Cardiac fibroblast (primary cell): ENCODE measurements at places on chromosomes 1 and 21.

DNA sequence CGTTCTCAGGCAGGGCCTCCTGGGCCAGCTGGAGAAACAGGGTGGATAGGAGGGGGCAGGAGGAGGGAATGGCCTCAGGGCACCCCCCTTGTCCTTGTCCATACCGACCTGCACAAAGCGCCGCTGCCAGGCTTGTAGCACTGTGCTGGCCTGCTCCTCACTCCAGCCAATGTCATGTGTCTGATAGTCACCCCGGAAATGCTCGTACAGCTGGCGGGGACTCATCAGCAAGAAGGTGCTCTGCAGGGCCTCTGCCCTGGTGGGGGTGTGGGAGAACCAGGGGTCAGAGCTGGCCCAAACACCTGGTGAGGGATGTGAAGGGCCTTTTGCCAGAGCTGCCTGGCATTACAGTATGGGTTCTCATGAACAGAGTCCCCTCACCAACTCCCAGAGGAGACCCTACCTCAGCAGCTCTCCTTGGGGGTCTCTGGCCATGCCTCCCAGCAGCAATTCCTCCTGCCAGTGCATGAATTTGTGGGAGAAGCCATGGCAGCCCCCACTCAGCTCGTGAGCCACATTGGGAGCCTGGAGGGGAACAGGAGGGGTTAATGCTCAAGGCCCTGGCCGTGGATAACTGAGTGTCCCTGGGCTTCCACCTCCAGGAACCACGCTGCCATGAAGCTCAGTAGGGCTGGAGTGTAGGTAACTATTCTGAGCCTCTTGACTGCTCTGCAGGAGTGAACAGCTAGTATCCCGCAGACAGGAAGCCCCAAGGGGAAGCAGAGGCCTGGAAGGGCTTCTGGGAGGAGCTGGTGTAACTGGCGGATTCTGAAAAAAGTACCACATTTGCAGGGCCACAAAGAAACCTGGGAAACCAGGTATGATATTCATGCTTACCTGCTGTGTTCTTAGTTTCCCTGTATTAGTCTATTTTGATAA is 13.3 kb downstream of the PTCH2 start:
- DNase-seq = no peak

DNA sequence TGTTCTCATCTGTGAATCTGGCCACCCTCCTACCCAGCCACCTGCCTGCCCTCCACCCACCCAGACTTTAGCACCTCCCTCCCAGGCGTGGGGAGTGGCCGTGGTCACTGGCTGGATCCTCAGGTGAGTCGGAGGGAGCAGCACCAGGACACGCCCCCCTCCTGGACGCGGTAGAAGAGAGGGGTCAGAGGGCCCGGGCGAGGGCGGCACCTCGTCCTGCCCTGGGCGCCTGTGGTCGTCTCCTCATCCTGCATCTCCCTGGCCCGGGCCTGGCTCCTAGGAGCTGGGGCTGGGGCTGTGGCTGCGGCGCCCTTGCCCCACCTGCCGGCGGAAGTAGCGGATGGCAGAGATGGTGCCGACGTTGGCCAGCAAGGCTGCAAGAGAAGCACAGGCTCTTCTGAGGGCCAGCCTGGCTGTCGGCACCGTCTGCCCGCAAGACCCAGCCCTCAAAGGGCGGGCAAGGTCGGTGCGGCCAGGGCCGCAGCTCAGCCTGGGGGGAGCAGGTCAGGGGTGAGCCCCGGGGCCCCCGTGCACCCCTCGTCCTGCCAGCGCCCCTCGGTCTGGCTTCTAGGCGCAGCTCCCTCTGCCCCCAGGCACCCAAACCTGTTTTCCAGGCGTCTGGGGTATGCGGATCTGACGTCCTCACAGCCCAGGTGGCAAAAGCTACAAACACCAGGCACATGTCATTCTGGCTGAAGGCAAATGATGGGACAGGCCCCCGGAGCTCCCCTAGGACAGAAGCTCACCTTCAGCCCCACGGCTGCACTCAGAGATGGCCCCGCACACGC is 5.8 kb downstream of the PERM1 start:
- peak; percentile 58 for DNase-seq

DNA sequence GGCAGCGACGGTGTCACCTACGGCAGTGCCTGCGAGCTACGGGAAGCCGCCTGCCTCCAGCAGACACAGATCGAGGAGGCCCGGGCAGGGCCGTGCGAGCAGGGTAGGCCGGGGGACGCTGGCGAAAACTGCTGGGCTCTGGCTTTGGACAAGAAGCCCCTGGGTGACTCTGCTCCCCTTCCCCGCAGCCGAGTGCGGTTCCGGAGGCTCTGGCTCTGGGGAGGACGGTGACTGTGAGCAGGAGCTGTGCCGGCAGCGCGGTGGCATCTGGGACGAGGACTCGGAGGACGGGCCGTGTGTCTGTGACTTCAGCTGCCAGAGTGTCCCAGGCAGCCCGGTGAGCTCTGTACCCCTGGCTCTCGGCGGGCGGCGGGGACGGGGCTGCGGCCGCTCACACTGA is 24.0 kb downstream of the AGRN start:
- DNase-seq = no peak

DNA sequence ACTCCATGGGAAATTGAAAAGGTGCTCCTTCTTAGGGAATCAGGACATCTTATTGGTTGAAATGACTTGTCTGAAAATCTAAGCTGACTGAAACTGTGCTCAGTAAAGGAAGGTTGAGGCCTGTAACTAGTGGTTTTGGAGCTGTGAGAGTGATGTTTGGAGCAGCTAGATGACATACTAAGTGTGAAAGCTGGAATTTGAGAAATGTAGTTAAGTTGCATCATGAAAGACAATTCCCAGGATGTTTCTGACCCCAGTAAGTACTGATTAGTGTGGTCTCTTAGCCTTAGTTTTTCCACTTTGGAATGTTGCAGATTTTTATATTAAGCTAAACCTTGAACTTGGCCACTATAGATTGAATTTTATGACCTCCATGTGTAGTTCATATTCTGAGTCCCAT is 154.9 kb downstream of the PAPPA2 start:
- DNase-seq = no peak

GRCh38 chr1:51969038-51969705 is 21.3 kb downstream of the RAB3B start:
- DNase-seq = peak; percentile 65

- DNase-seq = peak; percentile 73
Measured at GRCh38 chr1:42756956-42757891, 9.6 kb downstream of the P3H1 start.

DNA sequence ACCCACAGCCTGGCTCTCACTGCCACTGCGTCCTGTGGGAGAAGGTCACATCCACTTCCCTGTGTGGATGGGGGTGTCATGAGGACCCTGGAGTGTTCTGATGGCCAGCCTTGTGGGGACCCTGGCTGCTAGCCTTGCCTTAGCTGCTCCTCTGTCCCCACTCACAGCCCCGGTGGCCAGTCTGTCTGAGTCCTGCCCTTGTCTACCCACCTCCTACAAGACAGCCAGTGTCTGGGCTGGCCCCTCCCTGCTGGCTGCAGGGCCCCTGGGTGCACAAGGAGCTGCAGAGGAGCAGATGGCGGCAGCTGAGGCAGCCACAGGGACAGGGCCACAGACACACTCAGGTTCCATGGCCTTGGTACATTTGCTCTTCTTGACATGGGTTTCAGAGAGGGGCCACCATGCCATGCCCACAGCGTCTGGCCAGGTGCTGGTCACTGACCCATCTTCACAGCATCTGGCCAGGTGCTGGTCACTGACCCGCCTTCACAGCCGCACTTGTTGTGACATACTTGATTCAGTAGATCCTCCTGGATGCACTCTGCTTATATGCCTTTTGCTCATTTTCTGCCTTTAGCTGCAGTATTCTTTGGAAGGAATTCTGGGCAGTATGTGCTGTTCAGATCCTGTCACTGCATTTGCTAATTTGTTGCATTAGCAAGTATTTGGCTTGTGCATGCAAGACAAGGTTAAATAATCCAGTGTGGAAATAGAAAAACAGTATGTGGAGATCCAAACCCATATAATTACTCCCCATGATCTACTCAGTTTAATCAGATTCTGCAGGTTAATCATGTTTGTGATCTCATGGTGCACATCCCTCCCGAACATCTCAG is 157.8 kb downstream of the PCBP3 start:
- DNase-seq = no peak

DNA sequence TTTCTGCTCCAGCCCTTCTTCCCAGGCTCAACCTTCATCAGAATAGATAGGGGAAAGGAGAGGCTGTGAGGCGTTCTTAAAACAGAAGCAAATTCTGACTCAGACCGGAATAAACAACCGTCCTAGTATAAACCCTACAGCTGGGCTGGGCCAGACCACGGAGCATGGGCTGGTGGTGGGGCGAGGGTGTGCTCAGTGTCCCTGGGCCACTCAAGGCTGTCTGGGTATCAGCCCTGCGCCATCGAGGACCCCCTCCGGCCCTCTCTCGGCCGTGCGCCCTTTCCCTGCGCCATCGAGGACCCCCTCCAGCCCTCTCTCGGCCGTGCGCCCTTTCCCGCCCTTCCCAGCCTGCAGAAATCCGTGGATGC is 36.0 kb downstream of the CAPN2 start:
- DNase-seq = peak; percentile 79

- peak; percentile 26 for DNase-seq
Measured at GRCh38 chr1:109923131-109923945, 12.7 kb downstream of the CSF1 start.

DNA sequence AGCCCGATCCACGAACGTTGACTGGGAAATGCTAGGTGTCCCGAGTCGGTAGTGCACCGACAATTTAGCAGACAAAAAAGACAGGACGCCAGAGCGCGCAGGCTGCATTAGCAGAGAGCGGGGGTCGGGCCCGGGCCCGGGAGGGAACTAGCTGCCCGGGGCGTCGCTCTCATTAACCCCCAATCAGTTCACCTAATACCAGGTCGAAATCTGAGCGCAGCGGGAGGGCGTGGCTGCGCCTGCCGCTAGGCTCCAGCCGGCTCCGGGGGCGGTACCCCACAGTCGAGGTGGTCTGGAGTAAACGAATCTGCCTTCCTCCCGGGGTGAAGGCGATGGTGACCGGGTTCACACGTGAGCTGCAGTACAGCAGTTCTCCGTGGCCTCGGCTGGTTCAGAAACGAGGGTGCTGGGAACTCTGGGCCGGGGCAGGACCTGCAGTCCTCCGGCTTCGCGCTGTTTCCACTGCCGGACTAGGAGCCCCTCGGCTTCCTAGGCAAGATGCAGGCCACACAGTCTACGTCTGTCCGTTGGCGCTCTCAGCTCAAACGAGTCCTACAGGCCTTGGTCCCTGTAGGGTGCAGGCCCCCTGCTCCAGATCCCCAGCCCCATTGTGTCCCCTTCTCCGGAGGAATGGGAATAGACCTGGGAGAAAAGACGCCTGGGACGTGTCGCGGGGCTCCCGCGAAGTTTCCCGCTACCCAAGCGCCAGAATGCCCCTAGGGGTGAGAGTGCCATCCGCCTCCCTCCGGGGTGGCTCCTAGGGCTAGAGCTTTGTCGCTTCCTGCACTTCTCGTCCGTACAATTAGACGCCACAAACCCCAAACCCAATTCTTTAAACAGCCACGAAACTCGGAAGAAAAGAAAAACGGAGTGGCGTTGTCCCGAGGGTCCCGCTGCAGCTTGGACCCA is 2.0 kb downstream of the GFI1 start:
- peak; percentile 18 for DNase-seq

DNA sequence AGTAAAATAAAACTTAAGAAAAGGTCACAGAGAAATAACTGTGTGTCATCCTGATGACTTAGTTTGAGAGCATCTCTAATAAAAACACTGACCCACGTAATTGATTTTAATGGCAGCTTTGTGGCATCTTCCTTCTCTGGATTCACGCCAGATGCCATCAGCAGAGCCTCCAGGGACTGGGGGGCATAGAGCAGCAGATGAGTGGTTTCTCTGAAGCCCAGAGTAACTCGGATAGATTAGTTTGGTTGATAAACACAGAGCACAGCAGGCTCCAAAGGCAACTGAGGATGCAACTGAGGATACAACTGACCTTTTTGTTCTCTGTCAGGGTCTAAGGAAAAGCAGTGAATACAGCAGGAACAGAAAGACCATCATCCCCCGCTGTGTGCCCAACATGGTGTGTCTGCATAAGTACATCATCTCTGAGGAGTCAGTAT is 180.8 kb downstream of the RPS6KC1 start:
- DNase-seq = no peak

DNA sequence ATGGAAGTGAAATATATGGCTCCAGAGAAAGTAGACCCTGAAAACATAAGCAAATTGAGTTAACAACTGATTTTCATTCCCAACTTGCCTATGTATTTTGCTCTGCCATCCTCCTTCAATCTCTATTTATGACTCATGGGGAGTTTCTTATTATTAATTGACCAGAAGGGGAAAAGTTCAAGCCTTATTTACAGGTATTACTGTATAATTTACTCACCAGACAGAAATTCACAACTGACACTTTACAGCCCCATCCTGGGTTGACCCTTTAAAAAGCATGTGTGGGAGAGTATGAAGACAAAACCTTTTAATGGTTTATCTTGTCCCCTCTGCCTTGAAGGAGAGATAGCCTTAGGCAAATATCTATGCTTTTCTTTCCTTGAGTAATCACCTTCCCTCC is 39.8 kb upstream of the C1orf53 start:
- DNase-seq = no peak

DNA sequence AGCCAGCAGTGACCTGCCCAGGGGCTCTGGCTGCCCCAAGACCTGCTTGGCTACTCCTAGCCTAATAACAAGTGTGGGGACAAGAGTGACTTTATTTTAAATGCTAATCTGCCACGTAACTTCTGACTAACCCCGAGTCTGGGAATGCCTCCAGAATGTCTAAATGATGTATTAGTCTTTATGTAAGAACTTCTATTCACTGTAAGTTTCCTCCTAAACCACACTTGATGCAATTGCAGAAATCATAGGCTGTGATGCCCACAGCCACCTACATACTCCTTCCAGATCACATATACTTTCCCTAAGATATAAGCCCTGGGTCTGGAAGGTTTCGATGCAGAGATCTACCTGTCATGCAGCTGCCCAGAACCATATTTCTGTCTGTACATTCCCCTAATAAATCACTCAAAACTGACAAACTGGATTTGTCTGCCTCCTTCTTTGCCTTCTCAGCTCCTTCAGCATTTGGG is 5.9 kb upstream of the VPS45 start:
- peak; percentile 83 for DNase-seq

GRCh38 chr21:36893581-36893980 is 72.9 kb downstream of the HLCS start:
- no peak for DNase-seq

DNA sequence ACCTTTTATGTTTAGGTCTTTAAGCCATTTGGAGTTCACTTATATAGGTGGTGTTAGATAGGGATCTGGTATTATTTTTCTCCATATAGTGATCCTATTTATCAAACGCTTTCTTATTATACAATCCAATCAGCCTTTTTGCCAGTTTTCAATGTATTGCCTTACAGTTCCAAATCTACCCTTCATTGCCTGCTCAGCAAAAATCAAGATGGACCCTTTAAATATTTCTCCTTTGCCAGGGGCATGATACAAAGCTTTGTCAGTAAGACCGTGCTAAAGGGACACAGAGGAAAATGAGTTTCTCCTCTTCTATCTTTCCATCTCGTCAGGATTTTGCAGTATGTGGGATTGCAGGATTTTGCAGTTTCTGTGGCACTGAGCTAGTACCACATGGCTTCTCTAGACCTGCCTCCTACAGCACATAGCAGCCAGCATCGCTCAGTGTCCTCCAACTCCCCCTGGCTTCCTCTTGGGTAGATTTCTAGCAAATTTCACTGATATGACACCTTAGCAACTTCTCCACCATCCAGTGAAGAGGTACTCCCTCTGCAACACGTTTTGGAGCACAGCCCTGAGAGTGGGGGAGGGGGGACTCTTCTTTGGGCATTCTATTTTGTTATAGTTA is 22.5 kb upstream of the CAP1 start:
- DNase-seq = no peak

- DNase-seq = no peak
Measured at GRCh38 chr21:33427051-33427450, 23.8 kb downstream of the IFNGR2 start.

GRCh38 chr21:30211071-30211470 is 4.8 kb downstream of the CLDN8 start:
- DNase-seq = no peak
